A549 treated with Mapracorat at 1 μM for 4 hours (cell line): ENCODE measurements at places on chromosomes 7 and 10. TPM values are rescaled to one million over a fixed set of nuclear protein-coding genes. Genes with fewer than 3 reads are reported as not detected.

The ETV1 gene
- 1.9 to 3.0 TPM (median 2.7 TPM) in 5 replicates for total RNA-seq

The HOXA2 gene
- 0.66 to 0.89 TPM (median 0.83 TPM) in 5 replicates for total RNA-seq

The WEE2 gene
- not detected in 5 replicates for total RNA-seq

The ASL gene
- 18.9 to 27.1 TPM (median 24.0 TPM) in 5 replicates for total RNA-seq

The CC2D2B gene
- 0.76 TPM in 1 of 5 replicates, not detected in the others for total RNA-seq

The TAF6 gene
- 56.8 to 66.8 TPM (median 63.6 TPM) in 5 replicates for total RNA-seq

The CALHM3 gene
- 0.17 to 0.53 TPM (median 0.30 TPM) in 5 replicates for total RNA-seq

The ADAM12 gene
- 3.1 to 4.7 TPM (median 3.7 TPM) in 5 replicates for total RNA-seq

The VWDE gene
- 0.28 to 1.4 TPM (median 0.58 TPM) in 5 replicates for total RNA-seq

The OGDHL gene
- total RNA-seq, result 0.16 to 0.46 TPM (median 0.25 TPM) in 5 replicates

The FRMD4A gene
- total RNA-seq, result 2.5 to 4.2 TPM (median 3.6 TPM) in 5 replicates

The NPSR1 gene
- not detected in 5 replicates for total RNA-seq

The NPFFR1 gene
- 0.02 TPM in 1 of 5 replicates, not detected in the others for total RNA-seq

The PIK3AP1 gene
- 0.56 to 1.5 TPM (median 0.64 TPM) in 5 replicates for total RNA-seq

The ERVW-1 gene
- not detected in 5 replicates for total RNA-seq

The ECD gene
- total RNA-seq, result 22.7 to 29.0 TPM (median 26.1 TPM) in 5 replicates
